ENCODE measurements at places on chromosomes 7 and 10.

- DNase-seq, result no peak
Observed at GRCh38 chr10:35486297-35486990, 118.7 kb upstream of the GJD4 start.

DNA sequence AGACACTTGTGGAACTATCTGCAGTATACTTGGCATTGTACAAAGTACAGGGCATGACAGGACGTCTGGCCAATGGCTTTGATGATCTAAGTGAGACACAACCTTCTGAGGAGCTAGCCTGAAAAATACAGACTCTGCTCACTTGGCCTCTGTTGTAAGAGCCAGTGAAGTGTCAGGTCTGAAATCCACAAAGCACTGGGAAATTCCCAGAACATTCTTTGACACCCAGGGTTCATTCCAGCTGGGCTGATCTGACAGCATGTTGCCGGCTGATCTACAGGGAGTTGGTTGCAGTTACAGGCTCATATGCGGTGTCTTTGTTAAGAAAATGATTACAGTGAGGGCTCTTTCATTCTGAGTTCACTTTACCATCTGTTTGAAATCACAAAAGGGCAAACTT lies 354.6 kb downstream of the PHF14 start:
- DNase-seq, result no peak

GRCh38 chr7:4525884-4526283 lies 156.2 kb upstream of the FOXK1 start:
- DNase-seq, result no peak

- DNase-seq, result no peak
Observed at GRCh38 chr7:88477976-88478375, 171.3 kb upstream of the STEAP4 start.

GRCh38 chr7:29224726-29225125 lies 30.2 kb downstream of the CHN2 start:
- DNase-seq, result no peak

GRCh38 chr7:96547371-96547811 lies 162.3 kb downstream of the SEM1 start:
- DNase-seq, result peak; percentile 61

GRCh38 chr7:11956991-11957390 lies 125.0 kb upstream of the THSD7A start:
- DNase-seq, result no peak

DNA sequence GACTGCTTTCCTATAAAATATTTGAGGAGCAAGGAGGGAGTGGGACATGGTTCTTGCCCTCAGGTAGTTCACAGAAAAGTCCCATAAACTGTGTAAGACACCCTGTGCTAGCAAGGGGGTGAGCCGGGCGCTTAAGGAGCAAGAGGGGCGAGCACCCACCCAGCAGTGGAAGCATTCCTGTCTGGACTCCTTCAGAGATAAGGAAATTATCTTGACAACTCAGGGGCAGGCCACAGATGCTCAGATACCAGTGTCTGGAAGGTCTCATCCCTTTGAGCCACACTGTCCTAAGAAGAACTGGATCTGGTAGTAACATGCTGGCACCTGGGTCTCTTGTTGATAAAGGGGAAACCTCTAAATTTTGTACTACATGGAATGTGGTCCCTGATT lies 54.1 kb downstream of the DAGLB start:
- no peak for DNase-seq

DNA sequence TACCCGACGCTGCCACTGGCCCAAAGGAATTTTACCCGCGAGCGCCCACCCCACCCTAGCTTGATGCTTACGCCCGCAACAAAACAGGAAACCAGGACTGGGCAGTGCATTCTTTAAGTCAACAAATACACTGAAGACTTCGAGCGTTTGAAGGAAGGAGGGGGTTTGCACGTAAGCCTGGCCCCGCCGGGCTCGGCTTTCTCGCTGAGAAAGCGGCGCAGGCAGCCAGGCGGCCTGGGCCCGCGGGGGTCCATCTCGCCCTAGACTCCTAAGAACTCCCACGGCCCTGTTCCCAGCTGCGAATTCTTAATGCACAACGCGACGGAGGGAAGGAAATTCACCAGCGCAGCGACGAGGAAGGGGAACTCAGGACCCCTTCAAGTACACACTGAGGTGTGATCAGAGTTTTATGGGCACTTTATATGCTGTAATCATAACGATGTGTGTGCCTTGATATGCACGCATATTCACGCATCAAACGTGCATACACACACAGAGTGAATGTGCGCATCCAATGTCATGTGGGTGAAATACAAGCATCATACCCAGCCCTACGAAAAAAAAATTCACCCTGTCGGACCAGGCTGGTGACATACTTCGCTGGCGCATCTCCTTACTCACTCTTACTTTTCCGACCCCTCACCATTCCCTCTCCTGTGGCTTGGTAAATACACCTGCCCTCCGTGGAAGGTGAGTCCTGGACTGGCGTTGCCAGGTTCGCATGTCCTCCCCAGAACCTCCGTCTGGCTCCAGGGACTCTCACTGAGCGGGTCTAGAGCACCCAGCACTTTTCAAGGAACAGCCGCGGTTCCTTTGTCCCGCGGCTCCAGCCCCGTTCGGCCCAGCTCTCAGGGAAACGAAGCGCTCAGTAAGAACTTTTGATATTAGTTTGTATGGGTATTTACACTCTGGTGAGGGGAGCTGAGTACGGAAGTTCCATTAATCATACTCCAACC lies 5.7 kb upstream of the HOXA13 start:
- DNase-seq, result no peak

GRCh38 chr7:149156898-149157297 lies 9.6 kb downstream of the ZNF398 start:
- DNase-seq, result no peak

DNA sequence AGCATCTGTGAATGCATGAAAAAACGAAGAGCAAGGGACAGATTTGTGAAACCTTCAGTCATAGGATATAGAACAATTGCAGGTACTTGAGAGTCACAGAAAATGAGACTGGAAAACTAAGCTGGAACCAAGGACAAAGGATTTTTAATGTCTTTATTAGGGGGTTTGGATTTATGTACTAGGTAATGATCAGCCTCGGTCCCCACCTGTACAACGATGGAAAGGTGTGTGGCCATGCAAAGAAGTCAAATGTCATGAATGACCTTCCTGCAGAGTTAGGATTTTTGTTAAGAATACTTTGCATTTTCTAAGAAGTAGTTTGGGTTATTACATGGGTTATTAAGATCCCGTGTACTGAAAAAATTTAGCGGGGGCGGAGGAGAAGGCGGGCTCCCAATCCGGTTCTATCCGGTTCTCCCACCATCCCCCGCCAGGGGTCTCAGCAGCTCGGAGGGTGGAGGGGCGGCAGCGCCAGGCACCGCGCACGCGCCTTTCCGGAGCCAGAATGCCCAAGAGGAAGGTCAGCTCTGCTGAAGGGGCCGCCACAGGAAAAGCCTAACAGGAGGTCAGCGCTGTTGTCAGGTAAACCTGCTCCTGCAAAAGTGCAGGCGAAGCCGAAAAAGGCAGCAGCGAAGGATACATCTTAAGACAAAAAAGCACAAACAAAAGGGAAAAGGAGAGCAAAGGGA lies 327.5 kb upstream of the PLXDC2 start:
- DNase-seq, result no peak

DNA sequence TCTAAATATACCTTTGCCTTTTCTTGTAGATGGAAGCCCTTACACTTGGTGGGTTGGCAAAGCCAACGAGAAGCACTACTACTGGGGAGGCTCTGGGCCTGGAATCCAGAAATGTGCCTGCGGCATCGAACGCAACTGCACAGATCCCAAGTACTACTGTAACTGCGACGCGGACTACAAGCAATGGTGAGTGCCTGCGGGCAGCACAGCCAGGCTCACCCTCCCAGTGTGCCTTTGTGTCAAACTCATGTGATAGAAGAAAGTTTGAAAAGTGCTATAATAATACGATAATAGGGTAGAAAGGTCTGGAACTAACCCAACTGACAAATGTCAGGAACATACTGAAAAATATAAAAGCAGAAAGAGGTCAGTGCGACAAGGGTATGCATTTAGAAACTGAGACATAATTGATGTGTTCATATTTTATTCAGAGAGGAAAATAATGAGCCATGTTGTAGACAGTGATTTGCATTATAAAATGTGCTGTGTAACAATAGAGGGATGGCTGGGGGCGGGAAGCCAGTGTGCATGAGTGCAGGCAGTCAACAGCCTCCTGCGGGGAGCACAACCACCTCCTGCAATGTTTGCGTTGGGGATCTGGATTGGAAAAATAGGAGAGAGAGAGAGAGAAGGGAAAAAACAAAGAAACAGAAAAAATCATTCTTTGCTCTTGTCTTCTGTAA lies 686.9 kb upstream of the C7orf33 start:
- DNase-seq, result no peak

DNA sequence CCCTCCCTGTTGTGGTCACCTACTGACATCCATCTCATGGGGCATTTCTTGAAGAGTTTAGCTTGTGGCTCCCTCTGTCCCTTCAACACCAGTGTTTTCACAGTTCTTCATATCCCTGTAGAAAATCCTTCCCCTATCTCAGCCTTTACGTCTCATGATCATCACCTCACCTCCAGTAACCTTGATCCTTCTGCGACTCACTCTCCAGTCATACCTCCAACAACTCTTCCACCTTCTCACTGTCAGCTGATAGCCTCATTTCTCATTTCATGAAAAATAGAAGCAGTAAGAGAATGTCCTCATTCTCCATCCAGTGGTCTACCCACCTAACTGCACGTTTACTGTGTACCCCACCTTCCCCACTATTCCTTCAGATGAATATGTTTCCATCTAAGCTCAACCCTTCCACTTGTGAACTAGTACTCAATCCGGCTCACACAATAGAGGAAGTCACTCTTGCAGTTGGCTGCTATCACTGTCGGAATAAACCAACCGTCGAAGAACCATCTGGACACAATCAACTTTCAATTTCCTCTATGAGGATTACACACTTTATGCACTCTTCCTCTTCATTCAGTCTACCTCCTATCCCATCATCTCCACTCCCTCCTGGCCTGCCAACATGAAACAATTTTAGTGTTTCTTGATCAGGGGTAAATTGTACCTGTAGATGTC lies 256.0 kb downstream of the AHR start:
- DNase-seq, result no peak

- DNase-seq, result no peak
Observed at GRCh38 chr10:100623521-100624230, 87.9 kb downstream of the HIF1AN start.

GRCh38 chr10:130493446-130494145 lies 357.4 kb downstream of the GLRX3 start:
- DNase-seq, result no peak

- no peak for DNase-seq
Observed at GRCh38 chr10:8614054-8614565, 559.6 kb downstream of the GATA3 start.

DNA sequence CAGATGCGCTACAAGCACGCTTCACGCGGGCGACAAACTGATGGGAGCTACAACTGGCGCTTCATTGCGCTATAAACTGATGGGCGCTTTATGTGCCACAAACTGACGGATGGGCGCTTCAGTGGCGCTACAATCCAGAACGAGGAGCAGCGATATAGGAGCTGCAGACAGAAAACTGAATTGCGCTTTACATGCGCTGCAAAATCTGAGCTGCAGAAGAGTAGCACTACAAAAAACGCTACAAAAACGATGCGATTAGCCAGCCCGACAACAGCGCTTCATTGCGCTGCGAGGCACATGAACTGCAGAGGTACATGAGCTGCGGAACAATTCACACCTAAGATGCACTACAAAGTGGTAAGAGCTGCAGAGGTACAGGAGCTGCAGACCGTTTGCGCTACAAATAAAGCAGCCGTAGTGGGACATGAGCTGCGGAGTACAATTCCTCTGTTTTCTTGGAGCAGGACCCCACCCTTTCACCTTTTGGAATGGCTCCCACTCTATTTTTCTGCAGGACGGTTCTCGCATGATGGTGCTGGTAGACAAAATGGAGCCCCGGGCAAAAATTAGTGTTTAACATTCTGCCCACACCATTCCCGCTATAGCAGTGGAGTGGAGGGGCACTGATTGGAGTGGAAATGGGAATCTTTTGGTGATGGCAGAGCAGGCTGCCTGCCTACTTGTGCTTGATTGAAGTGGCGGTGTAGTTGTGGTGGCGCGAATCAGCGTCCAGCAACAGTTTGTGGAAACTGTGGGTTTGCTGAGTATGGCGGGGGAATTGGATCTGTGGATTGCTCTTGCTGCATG lies 1.2 kb upstream of the SGCE start:
- DNase-seq, result no peak

DNA sequence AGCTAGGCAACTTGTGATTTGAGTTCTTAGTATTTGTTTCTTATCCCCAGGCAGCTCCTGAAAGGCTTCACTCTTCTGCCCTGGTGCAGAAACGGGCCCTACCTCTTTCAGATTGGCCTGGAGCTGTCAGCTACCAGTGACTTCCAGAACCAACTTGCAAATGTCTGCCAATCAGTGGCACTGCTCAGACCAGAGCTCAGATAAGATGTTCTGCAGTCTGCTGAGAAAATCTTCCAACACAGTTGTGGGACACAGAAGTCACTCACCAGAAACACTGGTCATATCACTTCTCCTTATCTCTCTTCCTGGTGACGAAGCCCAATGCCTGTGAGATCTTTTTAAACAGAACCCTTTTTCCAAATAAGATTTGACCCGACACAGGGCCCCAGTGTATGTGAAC lies 81.9 kb upstream of the DUSP5 start:
- DNase-seq, result no peak

- no peak for DNase-seq
Observed at GRCh38 chr7:127959770-127960169, 71.5 kb downstream of the LRRC4 start.

DNA sequence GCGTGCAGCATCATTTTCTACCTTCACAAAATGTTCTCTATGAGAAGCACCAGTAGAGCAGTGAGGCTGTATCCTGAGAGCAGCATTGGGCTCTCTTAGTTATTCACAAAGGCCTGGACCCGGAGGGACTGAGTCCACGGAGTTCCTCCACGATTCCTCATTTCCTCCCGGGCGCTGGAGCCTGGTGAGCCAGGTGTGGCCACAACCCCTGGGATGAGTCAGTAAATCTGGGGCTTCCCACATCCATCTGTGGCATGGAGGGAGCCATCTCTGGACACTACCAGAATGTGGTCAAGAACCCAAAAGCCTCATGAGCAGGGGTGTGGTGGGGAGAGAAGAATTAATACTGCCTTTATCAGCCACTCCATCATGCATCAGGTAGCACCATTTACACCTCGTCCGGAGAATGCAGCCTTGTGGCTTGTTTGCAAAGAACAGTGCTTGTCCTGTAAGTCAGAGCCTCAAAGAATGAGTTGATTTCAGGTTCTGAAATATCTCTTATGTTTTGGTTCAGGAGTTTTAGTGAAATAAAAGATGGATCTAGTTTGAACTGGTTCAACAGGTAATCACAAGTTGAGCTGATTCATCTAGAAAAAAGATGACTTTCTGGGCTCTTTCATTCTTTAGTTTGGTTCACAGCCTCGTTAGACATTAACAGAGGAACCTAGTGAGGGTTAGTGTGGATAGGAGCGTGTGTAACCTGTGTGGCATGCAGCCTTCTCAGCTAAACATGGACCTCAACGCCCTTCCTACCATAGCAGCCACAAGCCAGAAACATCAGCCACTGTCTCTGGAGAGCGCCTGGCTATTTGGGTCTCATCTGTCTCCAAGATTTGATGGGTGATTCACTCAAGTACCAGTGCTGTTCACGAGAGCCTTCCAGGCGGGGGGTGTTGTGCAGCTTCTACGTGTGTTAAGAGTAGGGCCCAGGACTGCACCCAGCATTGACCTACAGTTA lies 95.2 kb downstream of the WDR37 start:
- DNase-seq, result no peak

All from NCI-H187 treated with DMSO at 0.1 percent for 48 hours (cell line).